ENCODE measurements at places on chromosomes 5 and 9.

DNA sequence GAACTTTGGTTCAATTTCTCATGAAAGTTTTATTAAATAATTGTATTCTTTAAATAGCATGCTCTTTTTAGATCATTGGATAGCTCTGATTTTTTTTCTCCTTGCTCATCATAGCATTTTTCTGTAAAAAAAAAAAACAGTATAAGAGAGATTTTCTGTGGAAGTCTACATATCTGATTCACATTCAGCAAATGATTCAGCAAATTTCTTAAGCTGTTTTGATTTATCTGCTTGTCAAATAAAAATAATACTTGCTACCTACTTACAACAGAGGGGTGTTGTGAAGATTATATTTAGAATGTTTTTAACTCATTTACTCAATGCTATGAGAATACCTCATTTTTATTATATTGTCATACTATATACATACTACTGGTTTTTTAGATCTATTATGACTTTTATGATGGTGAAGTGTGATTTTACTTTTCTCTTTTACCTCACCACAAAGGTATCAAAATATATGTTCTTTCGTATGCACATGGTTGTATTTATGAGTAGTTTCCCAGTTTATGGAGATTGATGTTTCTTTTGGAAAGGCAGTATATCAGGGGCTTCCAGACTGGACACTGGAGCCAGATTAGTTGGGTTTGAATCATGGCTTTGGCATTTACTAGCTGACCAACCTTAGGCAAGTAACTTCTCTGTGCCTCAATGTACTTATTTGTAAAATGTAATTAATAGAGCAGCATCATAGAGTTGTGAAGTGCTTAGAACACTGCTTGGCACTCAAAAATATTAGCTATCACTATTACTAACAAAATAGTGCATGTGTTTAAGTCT is 25.5 kb downstream of the TNPO1 start:
- DNase-seq, result no peak

- DNase-seq, result no peak
These were observed 946 bp downstream of the ADCY2 start for GRCh38 chr5:7396713-7397454.

- DNase-seq, result no peak
These were observed 8.0 kb upstream of the MAMDC2 start for GRCh38 chr9:70035691-70036090.

- no peak for DNase-seq
These were observed 11.5 kb upstream of the AGPAT2 start for GRCh38 chr9:136698635-136699246.

- DNase-seq, result peak; percentile 67
These were observed 1.8 kb downstream of the RNF130 start for GRCh38 chr5:180069589-180070247.

- no peak for DNase-seq
These were observed 37.0 kb downstream of the PRUNE2 start for GRCh38 chr9:76868897-76869296.

- DNase-seq, result no peak
These were observed 130.4 kb downstream of the TMEM174 start for GRCh38 chr5:73303148-73304079.

- no peak for DNase-seq
These were observed 39.8 kb downstream of the LAMC3 start for GRCh38 chr9:131048820-131049219.

DNA sequence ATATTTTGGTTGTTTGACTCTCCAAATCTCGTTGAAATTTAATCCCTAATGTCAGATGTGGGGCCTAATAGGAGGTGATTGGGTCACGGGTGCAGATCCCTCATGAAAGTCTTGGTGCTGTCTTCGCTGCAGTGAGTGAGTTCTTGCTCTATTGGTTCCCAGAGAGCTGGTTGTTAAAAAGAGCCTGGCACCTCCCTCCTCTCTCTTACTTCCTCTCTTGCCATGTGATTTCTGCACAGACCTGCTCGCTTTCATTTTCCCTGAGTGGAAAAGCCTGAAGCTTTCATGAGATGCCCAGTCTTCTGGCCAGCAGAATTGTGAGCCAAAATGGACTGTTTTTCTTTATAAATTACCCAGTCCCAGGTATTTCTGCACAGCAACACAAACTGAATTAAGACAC is 221.6 kb downstream of the MAT2B start:
- peak; percentile 1 for DNase-seq

DNA sequence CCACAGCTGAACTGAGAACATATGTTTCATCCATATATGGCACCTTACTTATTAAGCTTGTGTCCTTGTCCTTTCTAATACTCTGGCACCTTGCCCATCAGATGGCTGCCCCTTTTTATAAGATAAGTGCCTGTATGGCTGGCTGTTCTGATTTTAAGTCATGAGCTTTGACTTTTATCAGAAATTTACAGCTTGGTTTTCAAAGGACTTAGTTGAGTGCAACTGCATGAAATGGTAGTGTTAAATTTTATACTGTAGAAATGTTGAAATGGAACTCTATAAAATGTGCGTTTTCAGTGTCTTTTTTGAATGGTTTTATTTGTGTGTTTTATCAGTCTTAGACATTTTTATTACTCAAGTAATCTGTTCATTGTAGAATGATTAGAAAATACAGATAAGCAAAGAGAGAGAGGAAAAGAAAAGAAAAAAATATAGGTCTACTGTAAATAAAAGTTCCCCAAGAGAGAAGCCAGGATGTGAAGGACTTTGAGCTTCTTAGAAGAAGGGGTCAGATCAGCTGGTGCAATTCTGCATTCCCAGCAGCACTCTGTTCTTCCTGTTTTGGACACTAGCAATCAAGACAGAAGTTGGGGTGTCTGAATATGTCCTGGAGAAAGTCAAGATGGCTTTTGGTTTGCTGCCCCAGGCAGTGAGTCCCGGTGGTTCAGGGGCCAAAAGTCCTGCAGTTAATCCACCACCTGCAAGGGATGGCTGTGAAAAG is 38.9 kb downstream of the ARHGAP26 start:
- no peak for DNase-seq

GRCh38 chr5:139805545-139805944 is 9.9 kb downstream of the PSD2 start:
- DNase-seq, result no peak

DNA sequence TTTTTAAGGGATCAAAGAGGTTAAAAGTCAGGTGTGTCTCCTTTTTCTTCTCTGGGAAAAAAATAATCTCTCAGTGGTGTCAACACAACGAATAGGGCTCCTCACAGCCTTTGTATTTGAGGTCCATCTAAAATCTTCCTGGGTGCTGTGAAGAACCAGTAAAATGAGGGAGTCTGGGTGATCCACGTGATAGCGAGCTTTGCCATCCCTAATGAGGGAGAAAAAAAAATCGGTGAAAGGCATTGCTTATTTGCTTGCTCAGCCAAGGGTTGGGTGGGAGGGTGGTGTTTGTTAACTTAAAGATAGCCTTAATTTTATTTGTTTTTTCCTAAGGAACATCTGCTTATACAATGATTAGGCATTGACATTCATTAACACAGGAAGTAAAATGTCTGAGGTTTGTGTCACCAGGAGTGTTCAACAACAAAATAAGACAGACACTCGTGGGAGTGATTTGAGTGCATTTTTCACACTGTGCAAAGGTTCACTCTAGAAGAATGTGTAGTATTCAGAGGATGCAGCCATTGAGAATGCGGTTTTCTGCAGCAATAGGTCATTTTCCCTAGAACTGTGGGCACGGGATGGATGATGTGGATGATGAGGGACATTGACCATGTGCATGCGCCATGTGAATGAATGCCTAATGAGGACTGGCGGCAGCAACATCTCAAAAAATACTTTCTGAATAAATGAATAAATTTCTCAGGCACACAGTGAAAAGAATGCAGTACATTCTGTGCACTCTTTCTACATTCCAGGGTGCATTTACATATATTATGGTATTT is 369.5 kb downstream of the NTRK2 start:
- DNase-seq, result no peak

DNA sequence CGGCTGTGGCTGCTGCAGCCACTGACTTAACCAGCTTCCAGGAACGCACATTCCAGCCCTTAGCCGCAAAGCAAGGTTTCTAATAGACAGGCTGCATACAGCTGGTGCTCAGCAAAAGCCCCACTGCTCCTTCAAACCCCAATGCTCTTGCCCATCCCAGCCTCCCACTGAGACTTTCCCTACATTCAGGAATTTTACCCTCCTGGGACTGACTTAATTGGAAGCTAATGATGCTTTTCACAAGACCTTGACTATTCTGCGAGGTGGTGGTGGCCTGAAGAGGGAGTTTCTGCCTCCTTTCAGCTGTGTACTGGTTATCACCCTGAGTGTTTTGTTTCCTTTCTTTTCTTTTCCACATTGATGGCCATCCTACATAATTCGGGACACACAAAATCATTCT is 164.9 kb upstream of the IRX1 start:
- DNase-seq, result no peak

DNA sequence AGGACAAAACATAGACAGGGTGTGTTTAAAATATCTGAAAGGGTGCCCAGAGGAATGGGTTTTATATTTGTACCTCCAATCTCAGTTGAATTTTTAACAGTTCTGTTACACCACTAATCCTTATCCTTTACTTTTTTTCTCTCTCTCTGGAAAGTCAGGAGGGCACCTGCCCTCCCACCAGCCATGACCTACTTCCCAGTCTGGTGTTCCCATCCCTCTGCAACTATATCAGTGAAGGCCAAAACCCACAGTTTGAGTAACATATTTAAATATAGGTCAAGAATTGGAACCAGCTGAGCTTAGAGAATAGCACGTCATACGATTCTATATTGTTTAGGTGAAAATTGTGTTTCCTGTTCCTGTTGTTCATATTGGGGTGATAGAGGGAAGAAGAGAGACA is 229.8 kb downstream of the NTRK2 start:
- no peak for DNase-seq

DNA sequence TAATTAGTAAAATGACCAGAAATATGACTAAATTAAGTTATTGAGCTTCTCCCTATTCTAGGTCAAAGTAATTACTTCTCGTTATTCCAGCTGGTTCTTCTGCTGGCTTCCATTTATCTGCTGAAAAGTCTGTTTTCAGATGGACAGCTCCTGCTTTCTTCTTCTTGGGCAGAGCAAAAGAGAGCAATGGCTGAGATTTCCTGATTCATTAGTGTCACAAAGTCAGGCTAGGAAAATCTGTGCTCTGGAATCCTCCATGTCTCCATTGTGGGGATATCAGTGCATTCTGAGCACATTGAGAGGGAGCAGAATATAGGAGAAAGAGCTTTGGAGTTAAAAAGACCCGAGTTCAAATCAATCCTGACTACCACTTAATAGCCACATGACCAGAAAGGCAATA is 33.7 kb upstream of the NRG2 start:
- no peak for DNase-seq

DNA sequence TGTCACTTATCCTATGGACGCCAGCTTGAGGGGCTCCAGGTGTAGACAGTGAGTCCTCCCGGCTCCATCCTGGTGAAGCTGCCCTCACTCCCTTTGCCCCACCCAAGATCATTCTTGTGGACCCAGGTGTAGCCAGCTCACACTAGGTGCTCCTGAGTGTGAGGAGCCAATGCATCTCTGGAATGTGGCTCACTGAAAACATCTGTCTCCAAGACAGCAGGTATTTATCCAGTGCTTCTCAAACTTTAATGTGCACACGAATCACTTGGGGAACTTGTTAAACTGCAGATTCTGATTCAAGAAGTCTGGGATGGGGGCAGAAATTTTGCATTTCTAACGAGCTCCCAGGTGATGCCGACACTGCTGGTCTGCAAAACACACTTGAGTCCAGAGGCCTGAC is 13.5 kb upstream of the ENC1 start:
- no peak for DNase-seq

DNA sequence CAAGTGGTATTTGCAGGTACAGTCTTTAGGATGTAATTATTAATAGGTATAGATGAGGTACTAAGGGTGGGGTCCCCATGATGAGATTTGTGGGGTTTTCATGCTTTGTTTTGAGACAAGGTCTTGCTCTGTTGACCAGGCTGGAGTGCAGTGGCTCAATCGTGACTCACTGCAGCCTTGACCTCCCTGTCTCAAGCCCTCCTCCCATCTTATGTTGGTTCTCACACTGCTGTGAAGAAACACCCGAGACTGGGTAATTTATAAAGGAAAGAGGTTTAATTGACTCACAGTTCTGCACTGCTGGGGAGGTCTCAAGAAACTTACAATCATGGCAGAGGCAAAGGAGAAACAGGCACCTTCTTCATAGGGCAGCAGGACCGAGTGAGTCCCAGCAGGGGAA is 217.5 kb downstream of the CDK5RAP2 start:
- DNase-seq, result no peak

DNA sequence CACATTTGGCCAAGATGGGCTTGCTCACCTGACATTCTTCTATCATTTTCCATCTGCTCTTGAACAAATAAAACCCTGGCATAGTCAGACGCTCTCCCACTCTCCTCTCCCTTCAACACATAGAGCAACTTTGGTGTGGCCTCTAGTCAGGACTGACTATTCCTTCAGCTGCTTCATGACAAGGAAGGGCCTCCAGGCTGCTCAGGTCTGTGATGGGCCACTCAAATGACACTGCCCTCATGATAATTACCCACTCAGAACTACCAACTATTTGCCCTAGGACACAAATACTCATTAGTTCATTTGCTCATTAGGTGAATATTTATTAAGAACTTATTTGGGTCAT is 376.3 kb downstream of the SEMA5A start:
- no peak for DNase-seq

DNA sequence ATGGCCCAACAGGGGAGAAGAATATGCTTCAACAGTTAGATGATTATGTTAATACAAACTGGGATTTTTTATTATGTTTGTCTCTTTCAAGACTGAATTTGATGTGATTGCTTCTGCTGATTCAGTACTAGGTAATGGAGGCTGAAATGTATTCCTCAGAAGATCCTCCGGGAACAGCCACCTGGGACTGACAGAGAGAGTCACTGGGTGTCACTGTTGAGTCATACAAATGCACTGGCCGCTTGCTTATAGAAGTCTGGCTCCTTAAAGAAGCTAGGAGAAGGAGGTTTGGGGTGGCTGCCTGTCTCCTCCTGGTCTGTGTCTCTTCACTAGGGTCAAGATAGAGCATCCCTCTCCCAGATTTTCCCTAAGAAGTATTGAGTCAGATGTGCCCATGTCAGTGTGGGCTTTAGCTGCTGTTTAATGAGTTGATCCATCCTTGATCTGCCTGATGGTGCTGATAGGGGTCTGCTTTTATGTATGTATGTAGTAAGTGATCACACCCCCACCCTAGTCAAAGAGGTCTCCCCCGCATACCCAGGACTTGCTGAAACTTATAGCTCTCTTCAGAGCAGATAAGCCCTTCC is 773.4 kb downstream of the BRINP1 start:
- no peak for DNase-seq

- DNase-seq, result no peak
These were observed 63.3 kb upstream of the SLCO6A1 start for GRCh38 chr5:102561894-102562760.

GRCh38 chr5:103021314-103021713 is 98.6 kb downstream of the GIN1 start:
- DNase-seq, result no peak

All from CD4-positive, alpha-beta T cell treated with Interleukin-1 beta for 1 hour (primary cell).